ENCODE measurements at places on chromosomes 7 and 10.

- no peak for DNase-seq
Measured at GRCh38 chr10:68598978-68599770, 39.0 kb downstream of the TET1 start.

- no peak for DNase-seq
Measured at GRCh38 chr10:125555743-125556142, 127.2 kb downstream of the TEX36 start.

DNA sequence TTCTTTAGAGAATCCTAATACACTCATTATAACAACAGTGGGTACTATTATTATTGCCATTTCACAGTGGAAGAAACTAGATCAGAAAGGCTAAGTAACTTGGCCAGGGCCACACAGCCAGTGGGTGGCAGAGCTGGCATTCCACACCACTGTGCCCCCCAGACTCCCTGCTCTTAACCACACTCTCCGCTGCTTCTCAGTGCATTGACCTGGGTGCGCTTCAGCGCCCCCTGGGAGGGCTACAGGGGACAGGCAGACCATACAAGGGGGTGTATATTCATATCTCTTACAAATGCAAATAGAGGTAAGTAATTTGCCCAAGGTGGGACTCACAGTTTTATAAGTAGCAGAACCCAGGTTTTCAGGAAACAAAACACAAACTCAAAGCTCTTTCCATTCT, 77.0 kb upstream of the NMT2 start:
- DNase-seq, result no peak

DNA sequence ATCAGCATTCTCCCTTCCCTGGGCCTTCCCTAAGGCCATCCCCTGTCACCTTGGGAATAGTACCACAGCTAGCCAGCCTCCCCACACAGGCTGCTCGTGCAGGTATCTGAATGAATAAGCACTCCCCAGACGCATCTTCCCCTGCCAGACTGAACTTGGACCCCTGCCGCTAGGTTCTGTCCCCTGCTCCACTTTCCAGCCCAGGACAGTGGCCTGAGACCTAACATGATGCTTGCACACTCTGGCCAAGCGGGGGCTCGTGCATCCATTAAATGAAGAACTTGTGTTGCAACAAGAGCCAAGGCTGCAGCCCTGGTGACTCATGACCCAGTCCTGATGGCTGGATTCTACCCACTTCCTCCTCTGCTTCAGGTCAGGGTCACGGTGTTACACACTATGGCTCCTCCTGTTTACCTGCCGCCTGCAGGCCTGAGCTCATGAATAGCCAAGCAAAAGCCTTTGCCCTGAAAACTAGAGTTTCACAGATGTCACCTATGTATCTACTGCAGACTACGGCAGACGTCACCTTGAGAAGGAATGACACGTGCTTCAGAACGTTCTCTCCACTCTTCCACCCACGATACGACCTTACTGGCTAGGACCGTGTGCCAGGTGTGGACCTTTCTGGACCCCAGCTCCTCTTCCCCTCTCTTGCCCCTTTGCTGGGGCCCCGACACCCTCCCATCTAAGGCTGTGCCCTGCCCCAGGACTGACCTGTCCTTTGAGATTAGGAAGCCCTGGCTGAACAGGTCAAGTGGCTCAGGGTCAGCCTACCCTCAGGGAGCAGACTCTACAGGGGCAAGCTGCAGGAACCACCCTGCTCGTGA, 6.5 kb downstream of the ASB13 start:
- no peak for DNase-seq

DNA sequence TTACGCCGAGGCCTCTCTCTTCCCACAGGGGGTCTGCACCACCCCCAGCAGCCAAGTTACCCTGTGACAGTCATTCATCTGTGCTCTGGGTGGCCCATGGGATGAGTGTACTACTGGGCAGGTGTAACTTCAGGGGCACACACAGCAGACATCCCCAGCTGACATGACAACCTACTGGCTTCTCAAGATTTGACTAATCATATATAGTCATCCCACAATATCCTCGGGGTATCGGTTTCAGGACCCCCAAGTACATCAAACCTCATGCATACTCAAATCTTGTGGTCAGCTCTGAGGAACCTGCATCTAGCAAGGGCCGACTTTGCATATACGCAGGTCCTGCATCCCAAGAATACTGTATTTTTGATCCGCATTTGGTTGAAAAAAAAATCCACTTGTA, 336.9 kb upstream of the C7orf33 start:
- no peak for DNase-seq

- DNase-seq, result no peak
Measured at GRCh38 chr10:34607894-34608293, 207.2 kb downstream of the PARD3 start.

Measured in stimulated activated CD4-positive, alpha-beta T cell treated with anti-CD3 and anti-CD28 coated beads, Interleukin-4, amount 100 ng/mL, for 48 hours (primary cell).